Colonic mucosa (tissue), 4 donors: ENCODE measurements at places on chromosomes 4 and X. TPM values are rescaled to one million over a fixed set of nuclear protein-coding genes. Genes with fewer than 3 reads are reported as not detected.

DNA sequence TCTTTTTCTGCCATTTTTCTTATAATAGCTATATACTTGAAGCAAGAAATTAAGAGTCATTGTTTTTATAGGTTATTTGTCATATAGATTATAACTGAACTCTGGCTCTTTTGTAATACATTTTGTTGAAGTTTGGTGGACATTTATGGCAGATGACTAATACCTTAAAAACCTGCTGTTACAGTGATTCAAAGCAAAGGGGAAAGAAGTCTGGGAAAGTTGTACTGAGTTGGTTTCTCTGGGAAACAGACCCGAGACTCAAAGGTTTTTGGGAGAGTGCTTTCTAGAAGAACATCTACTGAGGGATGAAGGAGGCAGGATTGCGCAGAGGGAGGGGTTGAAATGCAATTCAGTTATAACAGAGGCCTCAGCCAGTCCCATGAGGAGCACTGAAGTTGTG, 35.9 kb downstream of the NAP1L5 start:
- DNase-seq = no peak

Gene MAGEB2
- total RNA-seq = not detected

DNA sequence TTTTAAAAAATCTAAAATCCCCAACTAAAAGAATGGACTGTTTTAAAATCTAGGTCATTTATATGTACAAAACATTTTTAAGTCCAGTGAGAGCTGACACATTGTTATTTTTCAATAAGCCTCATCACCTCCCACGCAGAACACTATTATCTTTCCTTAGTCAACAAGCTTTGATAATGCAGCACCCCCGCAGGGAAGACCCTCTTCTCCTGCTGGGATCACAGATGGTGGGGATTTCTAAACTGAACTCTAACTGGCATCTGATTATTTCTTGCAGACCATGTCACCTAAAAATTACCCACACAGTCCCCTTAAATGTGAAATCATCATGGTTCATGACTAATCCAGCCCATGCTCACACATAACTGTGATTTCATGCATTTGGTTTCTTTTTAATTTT, 11.6 kb downstream of the SYTL4 start:
- no peak for DNase-seq

GRCh38 chrX:133215747-133216146, 2.4 kb downstream of the TFDP3 start:
- peak; percentile 27 for DNase-seq

- no peak for DNase-seq
Observed at GRCh38 chrX:134932528-134933217, 58.1 kb upstream of the SMIM10 start.

Gene AREG
- 21.7 TPM for total RNA-seq

- DNase-seq = no peak
Observed at GRCh38 chrX:24561121-24561520, 86.0 kb downstream of the PCYT1B start.

DNA sequence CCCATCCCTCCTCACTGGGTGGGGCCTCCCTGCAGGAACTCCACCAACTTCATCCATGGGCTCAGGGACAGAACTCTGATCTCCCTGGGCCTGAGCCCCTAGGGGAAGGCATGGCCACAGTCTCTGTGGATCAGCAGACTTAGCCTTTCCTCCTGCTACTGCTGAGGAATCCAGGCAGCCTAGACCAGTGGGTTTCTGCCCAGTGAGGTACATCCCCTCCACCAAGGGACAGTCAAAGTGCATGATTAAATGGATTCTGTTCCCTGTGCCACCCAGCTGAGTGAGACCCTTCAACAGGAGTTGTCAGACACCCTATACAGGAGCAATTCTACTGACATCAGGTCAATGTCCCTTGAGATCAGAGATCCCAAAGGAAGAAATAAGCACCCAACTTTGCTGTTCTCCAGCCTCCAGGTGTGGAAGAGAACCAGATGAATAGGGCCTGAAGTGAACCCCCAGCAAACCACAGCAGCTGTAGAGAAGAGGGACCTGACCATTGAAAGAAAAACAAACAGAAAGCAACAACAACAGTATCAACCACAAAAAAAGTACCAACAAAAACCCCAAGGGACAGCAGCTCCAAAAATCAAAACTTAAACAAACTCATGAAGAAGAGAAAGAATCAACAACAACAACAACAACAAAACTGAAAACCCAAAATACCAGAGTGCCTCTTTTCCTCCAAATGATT, 84.8 kb downstream of the CHIC1 start:
- no peak for DNase-seq

DNA sequence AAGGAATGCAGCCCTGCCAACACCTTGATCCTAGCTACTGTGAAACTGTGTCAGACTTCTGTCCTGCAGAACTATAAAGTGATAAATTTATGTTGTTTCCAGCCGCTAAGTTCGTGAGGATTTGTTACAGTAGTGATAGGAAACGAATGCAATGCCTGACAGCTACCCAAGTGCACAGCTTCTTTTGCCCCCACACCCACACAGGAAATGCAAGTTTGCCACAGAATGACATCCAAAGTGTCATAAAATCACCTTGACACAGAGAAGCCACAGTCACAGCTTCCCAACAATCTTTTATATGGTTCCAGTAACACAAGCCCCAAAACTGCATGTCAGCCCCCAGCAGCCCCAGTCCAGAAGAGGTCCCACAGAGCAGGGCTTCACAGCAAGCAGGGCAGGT, 216.9 kb upstream of the S100G start:
- DNase-seq = no peak

GRCh38 chr4:139535871-139536234, 20.2 kb downstream of the SETD7 start:
- DNase-seq = no peak

- no peak for DNase-seq
Observed at GRCh38 chr4:171924746-171925376, 111.7 kb downstream of the GALNTL6 start.

GRCh38 chr4:99998062-99998867, 48.2 kb upstream of the H2AZ1 start:
- no peak for DNase-seq

Gene SFRP2
- total RNA-seq = 36.2 TPM

GRCh38 chrX:38870361-38870895, 69.2 kb downstream of the MID1IP1 start:
- no peak for DNase-seq

Gene OPHN1
- 4.8 TPM for total RNA-seq

DNA sequence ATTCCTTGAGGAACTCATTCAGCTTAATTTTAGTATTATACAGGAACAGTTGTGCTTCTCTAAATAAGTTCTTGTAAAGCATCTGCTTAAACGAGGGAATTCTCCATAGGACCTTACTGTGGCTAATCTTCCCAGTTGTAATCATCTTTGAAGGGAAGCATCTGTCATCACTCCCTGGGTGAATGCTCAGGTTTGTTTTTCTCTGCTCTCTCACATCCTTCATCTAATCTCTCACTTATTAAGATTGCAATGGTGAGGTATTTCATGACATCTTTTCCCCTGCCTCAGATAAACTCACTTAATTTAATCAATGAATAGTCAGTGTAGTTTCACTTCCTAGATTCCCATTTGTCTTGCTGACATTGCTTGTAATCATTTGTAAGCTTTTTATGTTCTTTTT, 121.8 kb upstream of the ADAMTS3 start:
- DNase-seq = no peak
